Endothelial cell (in vitro differentiated cells): ENCODE measurements at places on chromosomes 7 and 10. TPM values are rescaled to one million over a fixed set of nuclear protein-coding genes. Genes with fewer than 3 reads are reported as not detected.

Gene CLCN1
- not detected for total RNA-seq

Gene PKD1L1
- total RNA-seq, result 4.8 TPM

Gene SFTPA1
- total RNA-seq, result not detected

Gene UPK3BL1
- total RNA-seq, result 17.4 TPM

Gene HTR5A
- 0.08 TPM for total RNA-seq

DNA sequence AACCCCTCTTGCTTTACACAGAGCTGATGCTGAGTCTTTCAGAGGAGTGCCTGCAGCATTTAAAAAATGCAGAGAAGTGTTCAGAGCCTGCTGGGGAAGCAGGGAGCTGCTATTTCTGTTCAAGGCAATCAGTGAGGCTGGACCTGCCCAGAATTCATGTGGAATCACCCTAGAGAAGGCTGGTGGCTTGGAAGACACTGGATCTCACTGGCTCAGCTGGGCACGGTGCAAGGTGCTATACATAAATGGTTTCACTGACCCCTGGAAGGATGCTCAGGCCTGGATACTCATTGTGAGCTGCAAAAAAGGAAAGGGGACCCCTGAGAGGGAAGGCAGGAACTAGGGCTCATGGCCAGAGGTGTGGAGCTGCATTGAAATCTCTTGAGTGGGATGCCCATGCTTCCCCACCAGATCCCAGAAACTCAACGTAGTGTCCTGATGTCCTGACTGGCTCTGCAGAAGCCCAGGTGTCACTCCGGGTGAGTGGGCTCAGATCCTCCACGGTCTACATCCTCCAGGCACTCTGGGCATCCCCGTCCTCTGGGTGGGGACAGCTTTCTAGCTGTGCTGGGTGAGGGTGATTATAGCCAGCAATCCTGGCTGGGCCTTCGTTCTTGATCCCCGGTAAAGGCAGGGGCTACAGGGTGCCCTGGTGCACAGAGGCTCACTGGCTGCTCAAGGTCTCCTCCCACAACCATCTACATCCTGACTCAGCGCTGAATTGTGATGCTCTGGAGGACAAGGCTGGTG is 77.2 kb upstream of the TNS3 start:
- H3K36me3 ChIP-seq, result no peaks in the 10 kb centered on the region
- peaks cover 16% of the 10 kb centered on the region for H3K4me1 ChIP-seq
- no peak overlapping the region for H3K27ac ChIP-seq

GRCh38 chr10:59945991-59946390 is 39.6 kb upstream of the CCDC6 start:
- H3K4me1 ChIP-seq, result peaks cover 3% of the 10 kb centered on the region
- H3K27ac ChIP-seq, result peak overlapping the region; percentile 7
- DNase-seq, result no peak
- H3K27me3 ChIP-seq, result peaks cover 1% of the 10 kb centered on the region
- H3K36me3 ChIP-seq, result no peaks in the 10 kb centered on the region
- H3K4me3 ChIP-seq, result no peak overlapping the region

DNA sequence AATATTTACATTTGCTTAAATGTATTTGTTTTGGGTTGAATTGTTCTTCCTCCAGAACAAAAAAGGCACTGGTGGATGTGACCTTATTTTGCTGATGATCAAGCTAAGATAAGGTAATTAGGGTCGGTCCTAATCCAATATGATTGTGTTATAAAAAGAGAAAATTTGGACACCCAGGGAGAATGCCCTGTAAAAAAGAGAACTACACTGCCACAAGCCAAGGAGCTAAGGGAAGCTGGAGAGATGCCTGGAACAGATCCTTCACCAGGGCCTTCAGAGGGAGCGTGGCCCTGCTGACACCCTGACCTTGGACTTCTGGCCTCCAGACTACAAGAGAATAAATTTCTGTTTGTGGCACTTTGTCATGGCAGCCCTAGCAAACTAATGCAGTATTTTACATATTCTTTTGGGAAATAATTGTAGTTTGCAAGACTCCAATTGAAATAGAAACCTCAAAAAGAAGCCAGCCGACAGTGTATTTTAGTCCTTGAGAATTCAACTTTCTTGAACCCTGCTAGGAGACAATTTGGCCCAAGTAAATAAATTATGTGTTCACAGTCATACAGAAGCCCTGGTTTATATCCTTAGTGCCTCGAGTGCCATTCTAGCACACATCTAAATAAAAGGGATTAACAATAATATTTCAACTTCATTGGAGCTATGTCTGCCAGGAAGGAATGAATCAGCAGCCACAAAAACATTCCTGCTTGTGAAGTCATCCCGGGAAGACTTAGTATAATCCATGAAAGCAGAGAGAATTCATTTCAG is 164.6 kb downstream of the PKD1L1 start:
- H3K36me3 ChIP-seq, result no peaks in the 10 kb centered on the region
- no peak for DNase-seq
- H3K27ac ChIP-seq, result no peak overlapping the region
- H3K4me1 ChIP-seq, result no peaks in the 10 kb centered on the region

DNA sequence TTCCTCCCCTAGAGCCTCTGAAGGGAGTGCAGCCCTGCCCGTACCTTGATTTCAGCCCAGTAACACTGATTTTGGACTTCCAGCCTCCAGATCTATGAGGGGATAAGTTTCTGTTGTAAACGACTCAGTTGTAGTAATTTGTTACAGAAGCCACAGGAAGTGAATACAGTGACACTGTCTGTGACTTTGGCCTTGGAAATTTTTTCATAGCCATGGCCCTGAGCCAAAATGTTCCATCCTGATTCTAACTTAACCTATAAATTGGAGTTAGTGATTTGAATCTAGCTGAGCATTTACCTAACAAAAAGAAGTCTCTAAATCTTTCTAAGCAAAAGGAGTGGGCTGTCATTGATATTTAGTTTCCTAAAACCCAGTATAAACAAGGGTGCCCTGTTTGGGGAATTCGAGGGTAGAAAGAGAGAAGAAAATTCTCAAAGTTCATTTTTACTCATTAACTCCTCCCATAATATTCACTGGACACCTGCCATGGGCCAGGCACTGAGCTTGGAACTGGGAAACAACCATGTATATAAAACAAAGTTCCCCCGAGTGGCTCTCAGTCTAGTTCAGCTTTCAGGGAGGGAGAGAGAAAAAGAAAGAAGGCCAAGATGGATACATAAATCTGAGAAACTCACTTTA is 162.3 kb downstream of the SKIDA1 start:
- peaks cover 8% of the 10 kb centered on the region for H3K27me3 ChIP-seq
- H3K36me3 ChIP-seq, result no peaks in the 10 kb centered on the region
- DNase-seq, result no peak
- peaks cover 25% of the 10 kb centered on the region for H3K4me1 ChIP-seq
- H3K27ac ChIP-seq, result peak overlapping the region; percentile 93

DNA sequence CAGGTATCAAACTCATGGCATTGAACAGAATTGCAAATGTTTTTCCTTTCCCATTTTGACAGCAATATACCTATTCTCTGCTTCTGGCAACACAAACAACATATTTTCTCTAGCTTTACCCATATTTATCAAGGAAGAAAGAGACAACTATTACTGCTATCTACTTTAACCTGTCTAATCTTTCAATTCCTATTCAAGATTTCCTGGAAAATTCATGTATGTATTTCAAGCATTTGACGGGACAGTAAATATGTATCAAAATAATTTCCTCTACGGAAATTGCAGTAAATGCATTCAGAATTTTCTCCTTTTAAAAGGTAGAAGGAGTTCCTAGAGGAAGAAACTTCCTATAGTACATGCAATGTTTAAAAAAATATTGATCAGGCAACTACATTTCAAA is 179.3 kb upstream of the LRRN3 start:
- no peak overlapping the region for H3K4me3 ChIP-seq
- DNase-seq, result no peak
- no peaks in the 10 kb centered on the region for H3K27me3 ChIP-seq

- peaks cover 7% of the 10 kb centered on the region for H3K36me3 ChIP-seq
- DNase-seq, result no peak
- peaks cover 10% of the 10 kb centered on the region for H3K4me1 ChIP-seq
- peaks cover 10% of the 10 kb centered on the region for H3K27me3 ChIP-seq
Observed at GRCh38 chr10:70781461-70782051, 3.6 kb downstream of the TBATA start.

DNA sequence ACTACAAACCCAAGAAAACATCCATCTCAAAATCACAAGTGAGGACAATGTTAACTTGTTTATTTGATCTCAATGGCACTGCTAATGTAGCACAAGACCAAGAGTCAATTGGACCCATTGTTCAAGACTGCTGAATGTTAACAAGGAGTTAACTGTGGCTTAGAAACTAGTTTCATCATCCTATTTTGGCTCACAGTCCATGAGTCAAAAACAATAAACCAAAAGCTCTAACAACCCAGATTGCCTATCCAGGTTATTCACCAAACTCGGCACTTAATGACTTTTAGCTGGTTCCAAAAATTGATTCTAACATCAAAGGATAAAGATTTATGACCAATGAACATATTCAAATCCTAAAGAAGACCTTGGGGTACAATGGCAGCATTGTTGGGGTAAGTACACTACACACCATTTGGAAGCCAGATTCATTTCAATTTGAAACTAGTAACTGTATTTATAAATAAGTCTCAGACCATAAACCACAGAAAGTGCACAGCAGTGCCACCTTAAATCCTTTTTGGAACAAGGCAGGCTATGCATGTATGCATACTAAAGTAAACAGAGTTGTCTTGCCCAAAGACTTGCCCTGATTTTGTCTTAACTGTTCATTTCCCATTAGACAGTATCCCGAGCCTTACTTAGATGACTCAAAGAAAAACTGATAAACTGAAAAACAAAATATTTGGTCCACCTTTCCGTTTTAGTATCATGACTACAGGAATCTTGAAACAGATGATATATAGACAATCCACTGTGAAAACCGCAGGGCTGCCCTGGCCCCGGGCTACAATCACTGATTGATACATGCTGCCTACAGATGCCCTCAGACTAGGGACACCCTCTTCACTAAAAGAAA is 84.5 kb downstream of the SRPK2 start:
- H3K27ac ChIP-seq, result no peak overlapping the region
- H3K36me3 ChIP-seq, result peaks cover 5% of the 10 kb centered on the region
- H3K4me3 ChIP-seq, result no peak overlapping the region
- H3K4me1 ChIP-seq, result peaks cover 4% of the 10 kb centered on the region
- no peaks in the 10 kb centered on the region for H3K27me3 ChIP-seq

GRCh38 chr7:30028749-30029635 is 780 bp downstream of the PLEKHA8 start:
- H3K4me3 ChIP-seq, result no peak overlapping the region
- peaks cover 28% of the 10 kb centered on the region for H3K4me1 ChIP-seq
- DNase-seq, result no peak
- H3K36me3 ChIP-seq, result no peaks in the 10 kb centered on the region
- peak overlapping the region; percentile 92 for H3K27ac ChIP-seq
- H3K27me3 ChIP-seq, result no peaks in the 10 kb centered on the region

- peak; percentile 74 for DNase-seq
- H3K27ac ChIP-seq, result no peak overlapping the region
- no peaks in the 10 kb centered on the region for H3K27me3 ChIP-seq
- H3K4me3 ChIP-seq, result no peak overlapping the region
- H3K36me3 ChIP-seq, result no peaks in the 10 kb centered on the region
- peaks cover 10% of the 10 kb centered on the region for H3K4me1 ChIP-seq
Observed at GRCh38 chr7:108146070-108146842, 16.1 kb upstream of the LAMB4 start.

DNA sequence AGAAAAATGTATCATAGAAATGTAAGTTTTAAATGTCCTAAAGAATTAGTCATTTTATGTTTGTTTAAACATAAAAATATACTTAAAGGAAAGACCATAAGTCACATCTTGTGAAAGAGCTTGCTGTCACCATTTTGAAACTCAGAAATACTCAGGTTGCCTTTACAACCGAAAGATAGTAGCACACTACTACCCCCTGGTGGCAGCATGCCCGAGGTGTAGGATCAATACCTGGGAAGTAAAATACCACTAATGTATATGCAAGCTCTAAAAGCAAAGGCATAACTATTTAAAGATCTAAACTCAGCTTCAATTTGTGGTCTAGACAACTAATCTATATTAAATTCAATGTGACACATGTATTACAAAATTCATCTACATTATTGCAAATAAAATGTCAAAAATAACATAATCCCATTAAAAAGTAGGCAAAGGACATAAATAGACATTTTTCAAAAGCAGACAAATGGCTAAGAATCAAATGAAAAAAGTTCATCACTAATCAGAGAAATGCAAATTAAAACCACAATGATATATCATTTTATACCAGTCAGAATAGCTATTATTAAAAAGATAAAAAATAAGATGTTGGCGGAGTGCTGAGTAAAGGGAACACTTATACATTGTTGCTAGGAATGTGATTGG is 47.7 kb upstream of the FGL2 start:
- no peak overlapping the region for H3K4me3 ChIP-seq
- H3K27me3 ChIP-seq, result no peaks in the 10 kb centered on the region
- DNase-seq, result peak; percentile 86

GRCh38 chr10:122492006-122492405 is 30.7 kb downstream of the HTRA1 start:
- no peak for DNase-seq
- H3K27me3 ChIP-seq, result peaks cover 3% of the 10 kb centered on the region
- peaks cover 6% of the 10 kb centered on the region for H3K4me1 ChIP-seq
- H3K36me3 ChIP-seq, result peaks cover 4% of the 10 kb centered on the region

DNA sequence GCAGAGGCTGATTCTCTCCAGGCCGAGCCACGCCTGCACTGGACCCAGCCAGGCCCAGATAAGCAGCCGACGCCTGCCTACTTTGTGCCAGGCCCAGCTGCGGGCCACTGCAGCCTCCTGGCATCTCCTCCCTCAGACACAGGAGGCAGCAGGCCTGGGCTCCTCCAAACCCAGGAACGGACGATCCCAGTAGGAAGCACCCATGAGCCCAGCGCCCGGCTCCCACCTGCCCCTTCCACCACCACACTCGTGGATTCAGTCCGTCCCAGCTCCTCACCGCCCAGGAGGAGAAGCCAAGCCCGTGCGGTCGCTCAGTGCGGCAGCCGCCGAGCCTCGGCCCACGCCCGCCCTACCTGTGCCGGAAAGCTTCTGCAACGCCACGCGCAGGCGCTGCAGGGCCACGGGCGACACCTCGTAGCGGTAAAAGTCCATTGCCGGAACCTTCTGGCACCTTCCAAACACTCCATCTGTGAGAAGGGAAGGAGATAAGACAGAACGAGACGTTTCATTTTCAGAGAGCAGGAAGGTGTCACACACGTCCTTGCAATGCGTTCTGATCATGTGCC is 271.1 kb downstream of the PTPRN2 start:
- H3K36me3 ChIP-seq, result peaks cover 27% of the 10 kb centered on the region
- H3K4me1 ChIP-seq, result no peaks in the 10 kb centered on the region
- H3K27ac ChIP-seq, result no peak overlapping the region
- DNase-seq, result no peak
- H3K4me3 ChIP-seq, result no peak overlapping the region
- peaks cover 28% of the 10 kb centered on the region for H3K27me3 ChIP-seq

DNA sequence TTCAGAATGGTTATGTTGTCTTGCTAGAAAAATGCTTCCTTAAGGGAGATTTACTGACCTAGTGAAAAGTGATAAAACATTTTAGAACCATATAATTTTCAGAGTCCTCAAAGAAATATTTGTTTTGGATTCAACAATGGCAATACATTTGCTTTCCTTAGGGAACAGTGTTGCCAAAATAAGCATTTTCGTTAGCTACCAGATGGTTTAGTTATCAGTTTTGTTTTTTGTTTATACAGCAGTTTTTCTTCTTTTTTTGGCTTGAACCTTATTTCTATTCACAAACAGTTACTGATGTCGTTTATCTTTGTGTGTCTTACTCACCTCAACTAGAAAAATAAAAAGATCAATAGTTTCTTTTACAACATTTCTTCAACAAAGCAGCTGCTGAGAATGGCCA is 48.6 kb downstream of the EXOC4 start:
- no peak overlapping the region for H3K27ac ChIP-seq
- H3K36me3 ChIP-seq, result peaks cover 7% of the 10 kb centered on the region
- H3K4me3 ChIP-seq, result no peak overlapping the region
- H3K27me3 ChIP-seq, result no peaks in the 10 kb centered on the region
- no peak for DNase-seq

GRCh38 chr10:98488669-98489430 is 42.1 kb upstream of the HPS1 start:
- H3K27ac ChIP-seq, result no peak overlapping the region
- H3K4me1 ChIP-seq, result no peaks in the 10 kb centered on the region
- DNase-seq, result no peak
- no peak overlapping the region for H3K4me3 ChIP-seq
